ENCODE measurements at places on chromosomes 12 and 14.
A peak's percentile ranks its signal among the peaks of the same experiment; 100 is the strongest.

DNA sequence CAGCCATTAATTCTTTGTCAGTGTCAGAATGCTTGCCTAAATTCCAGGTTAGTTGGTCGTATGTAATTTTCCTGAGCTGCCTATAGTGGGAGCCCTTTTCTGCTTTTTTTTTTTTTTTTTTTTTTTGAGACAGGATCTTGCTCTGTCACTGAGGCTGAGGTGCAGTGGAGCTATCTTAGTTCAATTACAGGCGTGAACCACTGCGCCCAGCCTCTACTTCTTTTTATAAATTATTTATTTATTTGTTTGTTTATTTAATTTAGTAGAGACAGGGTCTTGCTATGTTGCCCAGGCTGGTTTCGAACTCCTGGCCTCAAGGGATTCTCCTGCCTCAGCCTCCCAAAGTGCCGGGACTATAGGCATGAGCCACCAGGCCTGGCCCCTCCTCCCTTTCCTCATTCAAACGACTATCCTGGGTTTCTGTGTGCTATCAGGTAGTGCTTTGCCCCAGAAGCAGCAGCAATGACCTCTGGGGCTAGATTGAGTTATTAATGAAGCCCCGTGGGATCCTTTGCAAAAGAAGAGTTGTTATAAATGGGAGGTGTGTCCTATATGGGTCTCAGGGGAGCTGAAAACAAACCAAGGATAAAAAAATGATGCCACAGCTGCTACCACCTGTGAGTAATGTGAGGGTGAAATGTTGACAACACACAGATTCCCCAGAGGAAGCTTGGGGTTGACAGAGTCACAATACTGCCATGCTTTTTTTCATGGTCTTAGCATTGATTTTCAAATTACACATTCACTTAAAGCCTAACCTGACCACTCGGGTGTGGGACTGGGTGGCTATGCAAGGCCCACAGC, 34.6 kb upstream of the NFKBIA start:
- DNase-seq: no peak

DNA sequence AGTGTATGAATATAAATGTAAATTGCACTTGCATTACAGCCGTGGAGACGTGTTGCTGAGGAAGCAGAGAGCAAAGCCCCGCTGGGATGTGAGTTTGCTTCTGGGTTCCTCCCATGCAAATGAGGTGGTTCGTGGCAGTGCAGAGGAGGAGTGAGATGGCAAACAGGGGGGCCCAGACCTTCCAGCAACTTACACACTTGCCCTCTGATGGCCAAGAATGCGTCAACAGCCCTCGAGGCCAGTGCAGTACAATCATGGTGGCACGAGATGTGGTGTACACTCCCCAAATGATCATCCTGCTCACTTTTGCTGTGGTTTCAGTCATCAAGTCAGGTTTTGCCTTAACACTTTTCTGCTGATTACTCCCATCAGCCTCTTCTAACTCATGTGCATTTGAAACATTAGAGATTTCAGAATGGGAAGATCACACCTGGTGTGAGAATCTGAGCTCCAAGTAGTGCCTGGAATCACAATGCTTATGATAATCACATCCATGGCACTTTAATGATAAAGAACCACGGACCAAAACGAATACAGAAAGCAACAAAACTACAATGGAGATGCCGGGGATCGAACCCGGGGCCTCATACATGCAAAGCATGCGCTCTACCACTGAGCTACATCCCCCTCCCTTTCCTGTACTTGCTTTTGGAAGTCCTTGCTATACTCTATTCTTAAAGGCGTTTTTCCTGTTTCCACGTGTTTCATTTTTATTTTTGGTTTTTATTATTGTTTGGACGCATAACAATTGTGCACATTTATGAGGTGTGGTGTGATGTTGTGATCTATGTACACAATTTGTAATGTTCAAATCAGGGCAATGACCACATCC, 7.0 kb upstream of the UBC start:
- DNase-seq: peak; percentile 64

- DNase-seq: no peak
Measured at GRCh38 chr14:104659764-104660523, 29.5 kb upstream of the INF2 start.

- no peak for DNase-seq
Measured at GRCh38 chr12:78726854-78727253, 137.7 kb upstream of the SYT1 start.

- DNase-seq: no peak
Measured at GRCh38 chr14:42626986-42627385, 1020.3 kb downstream of the LRFN5 start.

- DNase-seq: no peak
Measured at GRCh38 chr12:2264651-2265232, 212.0 kb downstream of the CACNA1C start.

GRCh38 chr14:23570806-23571483, 3.4 kb upstream of the AP1G2 start:
- DNase-seq: no peak

GRCh38 chr12:713281-713875, 39.0 kb upstream of the WNK1 start:
- no peak for DNase-seq

DNA sequence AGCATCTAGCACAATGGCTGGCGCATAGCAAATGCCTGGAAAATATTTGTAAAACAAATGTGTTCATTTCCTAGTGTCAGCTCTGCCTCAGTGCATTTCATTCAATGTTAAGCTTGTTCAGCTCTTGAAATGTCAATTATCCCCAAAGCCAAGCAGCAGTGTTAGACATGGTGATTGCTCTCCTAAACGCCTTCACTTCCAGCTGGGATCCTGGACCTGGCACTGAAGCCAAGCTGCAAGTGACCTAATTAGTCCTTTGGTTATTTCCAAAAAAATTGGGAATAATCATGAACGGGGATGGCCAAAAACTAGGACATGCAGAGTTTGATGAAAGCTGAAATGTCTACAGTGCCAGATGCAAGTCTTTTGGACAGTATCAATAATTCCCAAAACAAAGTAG, 54.9 kb upstream of the MDGA2 start:
- no peak for DNase-seq

DNA sequence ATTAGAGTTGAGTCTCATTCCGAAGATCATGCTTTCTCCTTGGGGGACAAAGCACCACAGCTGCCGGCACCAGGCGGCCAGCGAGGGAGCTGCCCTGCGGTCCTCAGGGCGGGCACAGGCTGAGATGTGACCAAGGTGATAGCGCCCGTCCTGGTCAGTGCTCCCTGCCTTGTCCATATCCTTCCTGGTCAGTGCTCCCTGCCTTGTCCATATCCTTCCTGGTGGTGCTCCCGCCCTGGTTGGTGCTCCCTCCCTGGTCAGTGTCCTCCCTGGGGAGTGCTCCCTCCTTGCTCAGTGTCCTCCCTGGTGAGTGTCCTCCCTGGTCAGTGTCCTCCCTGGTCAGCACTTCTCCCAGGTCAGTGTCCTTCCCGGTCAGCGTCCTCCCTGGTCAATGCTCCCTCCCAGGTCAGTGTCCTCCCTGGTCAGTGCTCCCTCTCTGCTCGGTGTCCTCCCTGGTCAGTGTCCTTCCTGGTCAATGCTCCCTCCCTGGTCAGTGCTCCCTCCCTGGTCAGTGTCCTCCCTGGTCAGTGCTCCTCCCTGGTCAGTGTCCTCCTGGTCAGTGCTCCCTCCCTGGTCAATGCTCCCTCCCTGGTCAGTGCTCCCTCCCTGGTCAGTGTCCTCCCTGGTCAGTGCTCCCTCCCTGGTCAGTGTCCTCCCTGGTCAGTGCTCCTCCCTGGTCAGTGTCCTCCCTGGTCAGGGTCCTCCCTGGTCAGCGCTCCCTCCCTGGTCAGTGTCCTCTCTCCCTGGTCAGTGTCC, 92.2 kb downstream of the ADGRD1 start:
- no peak for DNase-seq

DNA sequence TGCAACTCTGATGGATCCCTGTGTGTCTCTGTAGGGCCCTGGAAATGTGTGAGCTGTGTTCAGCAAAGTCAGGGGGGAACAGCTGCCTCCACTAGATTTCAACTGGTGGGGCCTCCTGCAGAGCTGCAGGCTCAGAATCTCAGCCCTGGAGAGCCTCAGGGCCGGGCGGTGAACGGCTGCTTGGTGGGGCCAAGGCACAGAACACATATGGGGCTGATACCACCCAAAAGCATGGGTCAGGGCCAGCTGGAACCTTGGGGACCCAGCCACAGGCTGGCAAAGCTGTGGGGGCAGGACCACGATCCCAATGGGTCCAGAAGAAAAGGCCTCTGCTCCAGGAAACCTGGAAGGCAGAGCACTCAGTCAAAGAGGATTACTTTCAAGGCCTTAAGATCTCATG, 878.5 kb downstream of the BCL11B start:
- DNase-seq: no peak

- DNase-seq: no peak
Measured at GRCh38 chr12:52004042-52004648, 2.6 kb upstream of the TAMALIN start.

DNA sequence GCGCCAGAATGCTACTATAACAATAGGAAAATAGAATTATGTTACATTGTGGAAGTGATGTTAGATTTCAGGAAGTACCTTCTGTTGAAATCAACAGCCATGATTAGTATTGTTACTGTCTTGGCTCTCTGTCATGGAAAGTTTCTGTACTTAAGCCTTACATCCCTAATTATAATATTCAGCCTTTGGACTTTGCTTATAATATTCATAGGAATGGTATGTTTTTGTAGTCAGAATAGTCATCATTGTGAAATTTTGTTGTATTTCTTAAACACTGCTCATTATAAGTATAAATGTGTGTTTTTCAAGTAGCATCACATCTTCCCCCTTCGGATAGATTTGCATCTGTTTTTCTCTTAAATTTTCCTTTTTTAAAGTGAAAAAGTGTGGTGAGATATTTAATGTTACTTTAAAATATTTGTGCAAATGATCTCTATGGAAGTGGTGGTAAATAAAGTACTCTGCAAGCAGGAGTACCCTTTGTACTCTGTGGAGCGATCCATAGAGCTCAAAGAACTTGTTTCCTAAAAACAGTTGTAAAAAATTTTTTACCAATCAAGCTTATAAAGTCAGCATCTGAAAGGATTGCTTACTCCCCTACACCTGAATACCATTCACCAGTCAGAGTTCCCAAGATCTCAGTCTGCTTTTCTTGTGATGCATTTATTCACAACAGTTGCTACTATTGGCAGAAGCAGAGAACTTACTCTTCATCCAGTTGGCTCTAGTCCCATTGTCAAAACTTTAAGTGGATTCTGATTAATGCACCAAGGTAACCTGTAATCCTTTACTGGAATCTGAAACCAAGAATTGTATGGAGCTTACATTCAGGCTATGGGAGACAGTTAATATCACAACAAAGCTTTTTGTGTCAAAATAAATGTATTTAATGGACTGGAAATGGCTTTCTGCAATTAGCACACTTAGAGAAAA, 87.8 kb downstream of the RIC8B start:
- DNase-seq: no peak

DNA sequence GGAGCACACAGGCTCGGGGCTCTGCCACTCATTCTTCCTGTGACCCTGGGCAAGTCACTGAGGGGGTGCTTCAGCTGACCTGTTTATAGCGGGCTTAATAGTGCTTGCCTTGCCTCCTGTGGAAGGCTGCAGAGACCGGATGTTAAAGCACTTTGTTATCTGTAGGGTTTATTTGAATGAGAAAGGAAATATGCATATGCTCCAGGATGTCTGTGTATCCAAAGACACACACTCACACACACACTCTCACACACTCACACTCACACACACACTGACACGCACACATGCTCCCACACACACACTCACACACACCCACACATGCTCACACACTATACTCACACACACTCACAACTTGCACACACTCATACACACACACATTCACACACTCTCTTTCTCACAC, 56.1 kb upstream of the DDX11 start:
- no peak for DNase-seq

- no peak for DNase-seq
Measured at GRCh38 chr14:50615056-50615455, 53.0 kb downstream of the SAV1 start.

- no peak for DNase-seq
Measured at GRCh38 chr12:6093764-6094163, 30.7 kb downstream of the VWF start.

DNA sequence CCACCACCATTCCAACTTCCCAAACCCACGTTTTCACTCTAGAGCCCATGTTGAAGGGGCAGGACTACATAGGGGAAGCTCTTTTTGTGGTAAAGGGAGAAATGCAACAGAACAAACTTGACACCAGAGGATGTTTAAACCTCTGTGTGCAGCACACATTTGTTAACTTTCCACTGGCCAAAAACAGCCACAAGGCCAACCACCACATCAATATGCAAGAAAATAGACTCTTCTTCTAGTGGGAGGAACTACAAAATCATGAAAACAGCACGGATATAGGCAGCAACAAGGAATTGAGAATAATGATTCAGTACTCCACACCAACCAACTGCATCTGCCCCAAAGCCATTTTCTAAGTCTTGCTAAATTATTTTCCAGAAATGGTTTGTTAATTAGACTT, 66.3 kb upstream of the CEP83 start:
- no peak for DNase-seq

DNA sequence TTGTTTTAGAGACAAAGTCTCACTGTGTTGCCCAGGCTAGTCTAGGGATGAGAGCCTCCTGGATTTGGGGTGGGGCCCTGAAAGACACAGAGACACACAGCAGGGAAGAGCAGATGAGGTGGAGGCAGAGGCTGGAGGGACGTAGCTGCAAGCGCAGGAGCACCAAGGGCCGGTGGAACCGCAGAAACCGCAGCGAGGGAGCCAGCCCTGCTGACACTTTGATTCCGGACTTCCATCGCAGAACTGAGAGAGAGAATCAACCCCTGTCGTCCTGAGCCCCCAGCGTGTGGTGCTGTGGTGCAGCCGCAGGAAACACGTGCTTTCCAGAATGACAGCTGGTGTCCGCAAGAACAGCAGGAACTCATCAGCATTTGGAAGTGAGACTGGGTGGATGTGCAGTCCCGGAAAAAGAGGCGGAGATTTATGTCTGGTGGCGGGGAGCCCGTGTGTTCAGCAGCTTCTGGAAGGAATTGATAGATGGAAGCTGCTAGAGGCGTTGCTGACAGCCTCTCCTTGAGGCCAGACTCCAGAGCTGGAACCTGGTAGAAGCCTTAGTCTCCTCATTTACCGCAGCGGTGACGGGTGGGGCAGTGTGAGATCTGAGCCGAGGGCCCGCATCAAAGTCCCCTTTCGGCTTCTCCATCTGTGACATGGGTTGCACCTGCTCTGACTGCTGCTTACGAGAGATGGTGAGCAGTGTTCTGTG, 21.9 kb upstream of the KLC1 start:
- peak; percentile 91 for DNase-seq

DNA sequence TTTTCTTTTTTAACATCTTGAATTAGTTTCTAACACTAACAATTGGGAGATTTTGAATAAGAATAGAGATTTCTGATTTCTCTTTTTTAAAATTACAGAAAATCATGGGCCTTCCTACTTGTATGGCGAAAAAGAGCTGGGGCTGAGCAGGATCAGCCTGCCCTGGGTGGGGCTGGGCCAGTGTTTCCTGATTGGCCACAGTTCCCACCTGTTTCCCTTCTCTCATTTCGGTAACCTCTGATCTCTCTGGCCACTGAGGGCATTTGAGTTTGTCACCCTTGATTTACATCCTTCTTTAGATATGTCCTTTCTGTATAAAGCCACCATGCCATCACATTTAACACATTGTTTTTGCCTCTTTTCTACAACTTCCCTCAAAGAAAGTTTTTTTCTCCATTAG, 254.2 kb downstream of the ZFP36L1 start:
- DNase-seq: no peak
